ENCODE measurements at places on chromosomes 1 and 21.

GRCh38 chr1:24635195-24635843 lies 7.8 kb upstream of the SRRM1 start:
- peak; percentile 55 for DNase-seq

GRCh38 chr21:25569711-25570110 lies 37.6 kb downstream of the MRPL39 start:
- no peak for DNase-seq

DNA sequence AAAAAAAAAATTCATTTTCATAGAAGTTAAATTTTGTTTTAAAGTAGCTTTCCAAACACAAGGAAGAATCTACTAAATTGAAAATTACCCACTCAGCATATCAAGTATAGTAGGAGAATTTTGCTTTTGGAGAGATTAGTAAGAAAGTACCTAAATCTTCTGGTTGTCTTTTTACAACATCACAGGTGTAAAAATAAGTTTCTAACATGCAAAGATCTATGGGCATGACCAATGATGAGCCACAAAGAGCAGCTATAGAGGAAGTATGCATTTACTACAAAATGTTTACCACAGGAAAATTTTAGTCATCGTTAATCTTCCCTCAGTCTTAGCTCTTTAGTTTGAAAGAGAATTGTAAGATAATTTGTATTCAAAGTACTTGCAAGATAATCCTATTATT lies 28.1 kb downstream of the ANGPTL3 start:
- no peak for DNase-seq

GRCh38 chr1:28640766-28641165 lies 2.1 kb downstream of the TAF12 start:
- no peak for DNase-seq

DNA sequence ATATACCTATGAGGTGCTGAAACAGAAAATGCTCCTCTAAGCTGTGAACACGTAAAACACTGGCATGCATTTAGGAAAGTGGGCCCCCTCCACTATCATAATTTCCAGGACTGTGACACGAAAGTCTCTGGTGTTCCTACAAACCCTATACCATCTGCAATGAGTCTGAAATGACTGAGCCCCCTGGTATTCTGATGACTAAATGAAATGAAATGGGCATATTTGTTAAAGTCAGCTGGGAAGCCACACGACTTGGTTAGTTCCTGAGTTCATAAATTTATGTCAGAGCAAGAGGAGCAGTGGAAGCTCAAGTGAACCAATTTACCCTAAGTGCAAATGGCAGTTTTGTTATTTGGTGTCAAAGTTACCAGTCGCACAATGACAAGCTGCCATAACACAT lies 182.3 kb downstream of the KCTD3 start:
- peak; percentile 21 for DNase-seq

DNA sequence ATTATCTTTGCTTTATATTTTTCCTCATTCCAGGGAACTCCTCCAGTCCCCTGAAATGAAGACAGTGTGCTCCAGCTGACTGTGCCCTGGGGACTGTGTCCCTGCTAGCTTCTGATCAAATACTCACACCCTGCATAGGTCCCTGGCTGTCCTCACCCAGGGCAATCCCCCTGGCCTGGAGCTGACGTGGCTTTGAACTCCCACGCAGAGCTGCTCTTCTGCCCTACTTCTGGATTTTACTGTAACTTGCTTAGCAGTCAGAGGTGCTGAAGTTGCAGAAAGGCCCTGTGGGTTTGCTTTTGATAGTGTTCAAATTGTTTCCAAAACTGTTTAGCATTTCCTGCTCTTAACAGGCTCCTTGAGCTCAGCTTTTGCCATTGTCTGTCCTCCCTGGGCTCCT lies 186.5 kb downstream of the FASLG start:
- no peak for DNase-seq

- DNase-seq = no peak
Measured at GRCh38 chr1:169118227-169118626, 11.7 kb downstream of the ATP1B1 start.
